Foreskin keratinocyte (primary cell): ENCODE measurements at places on chromosomes 4 and X. TPM values are rescaled to one million over a fixed set of nuclear protein-coding genes. Genes with fewer than 3 reads are reported as not detected.

DNA sequence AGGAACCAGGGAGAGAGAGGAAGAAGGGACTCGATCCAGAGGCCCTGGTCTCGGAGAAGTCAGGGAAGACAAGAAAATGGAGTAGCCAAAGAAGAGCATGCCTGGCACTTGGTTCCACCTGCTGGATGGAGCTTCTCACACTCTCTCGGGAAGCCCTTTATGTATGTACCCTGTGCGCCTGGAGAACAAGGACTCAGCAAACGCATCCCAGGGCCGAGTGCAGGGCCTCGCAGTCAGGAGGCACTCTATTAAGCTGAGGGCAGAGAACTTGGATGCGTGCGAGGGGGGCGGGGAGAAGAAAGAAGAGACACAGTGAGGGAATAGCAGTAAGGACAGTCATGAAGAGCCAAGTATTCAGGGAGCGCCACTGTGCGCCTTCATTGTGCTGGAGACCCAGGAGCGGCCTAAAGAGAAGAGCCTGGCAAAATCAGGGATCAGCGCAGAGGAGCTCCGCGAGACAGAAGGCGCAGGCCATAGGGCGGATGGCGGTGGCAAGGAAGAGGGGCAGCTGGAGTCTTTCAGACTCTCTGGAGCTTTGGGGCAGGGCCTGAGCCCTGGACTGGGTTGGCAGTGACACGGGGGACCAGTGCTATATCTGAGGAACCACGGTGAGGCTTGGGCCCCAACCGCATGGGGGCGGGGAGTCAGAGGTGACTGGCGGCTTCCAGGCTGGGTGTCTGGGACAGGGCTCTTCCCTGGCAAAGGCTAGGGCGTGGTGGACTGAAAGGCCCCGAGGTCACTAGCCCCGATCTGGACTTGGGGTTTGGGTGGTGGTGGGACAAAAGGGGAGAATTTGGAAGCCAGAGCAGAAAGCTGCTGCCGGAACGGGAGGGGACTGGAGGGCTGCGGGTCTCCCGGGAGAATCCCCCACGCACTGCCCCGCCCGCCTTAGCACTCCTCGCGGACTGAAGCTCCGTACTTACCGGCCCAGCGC is 1.9 kb upstream of the SEPTIN6 start:
- DNase-seq = no peak

DNA sequence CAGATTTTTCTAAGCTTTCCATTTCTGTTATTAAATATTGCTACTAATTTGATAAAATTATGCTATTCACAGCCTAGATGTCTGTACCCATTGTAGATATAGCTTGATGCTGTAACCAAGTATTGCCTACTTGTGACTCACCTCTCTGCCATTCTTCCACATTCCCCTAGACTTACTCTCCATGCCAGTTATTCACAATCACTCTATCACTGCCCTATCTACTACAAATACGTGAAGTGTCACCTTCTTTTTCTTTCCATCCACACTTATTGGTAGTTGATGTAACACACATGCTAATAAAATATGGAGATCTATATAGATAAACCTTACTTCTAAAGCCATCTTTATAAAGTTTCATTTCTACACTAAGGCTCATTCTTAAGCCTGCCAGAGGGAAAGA is 179.4 kb upstream of the PACRGL start:
- peak; percentile 44 for DNase-seq

- no peak for DNase-seq
These were observed 41.0 kb downstream of the CEP44 start for GRCh38 chr4:174324725-174325124.

DNA sequence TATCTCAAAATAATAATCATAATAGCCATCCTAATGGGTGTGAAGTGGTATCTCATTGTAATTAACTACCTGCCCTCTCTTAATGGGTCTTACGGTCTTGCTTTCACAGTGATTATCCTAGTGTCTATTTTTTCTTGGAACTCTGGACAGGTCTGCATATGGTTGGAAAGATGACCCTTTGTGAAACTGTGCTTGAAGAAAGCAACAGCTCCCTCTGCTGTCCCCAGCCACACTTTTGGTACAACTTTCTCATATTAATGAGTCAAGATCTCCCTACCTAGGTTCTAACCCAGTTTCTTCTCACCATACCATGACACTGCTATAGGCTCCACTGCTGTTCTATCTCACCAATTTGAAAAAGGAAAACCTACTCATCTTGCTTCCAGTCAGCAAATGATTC is 2.4 kb downstream of the TFDP3 start:
- DNase-seq = peak; percentile 7

DNA sequence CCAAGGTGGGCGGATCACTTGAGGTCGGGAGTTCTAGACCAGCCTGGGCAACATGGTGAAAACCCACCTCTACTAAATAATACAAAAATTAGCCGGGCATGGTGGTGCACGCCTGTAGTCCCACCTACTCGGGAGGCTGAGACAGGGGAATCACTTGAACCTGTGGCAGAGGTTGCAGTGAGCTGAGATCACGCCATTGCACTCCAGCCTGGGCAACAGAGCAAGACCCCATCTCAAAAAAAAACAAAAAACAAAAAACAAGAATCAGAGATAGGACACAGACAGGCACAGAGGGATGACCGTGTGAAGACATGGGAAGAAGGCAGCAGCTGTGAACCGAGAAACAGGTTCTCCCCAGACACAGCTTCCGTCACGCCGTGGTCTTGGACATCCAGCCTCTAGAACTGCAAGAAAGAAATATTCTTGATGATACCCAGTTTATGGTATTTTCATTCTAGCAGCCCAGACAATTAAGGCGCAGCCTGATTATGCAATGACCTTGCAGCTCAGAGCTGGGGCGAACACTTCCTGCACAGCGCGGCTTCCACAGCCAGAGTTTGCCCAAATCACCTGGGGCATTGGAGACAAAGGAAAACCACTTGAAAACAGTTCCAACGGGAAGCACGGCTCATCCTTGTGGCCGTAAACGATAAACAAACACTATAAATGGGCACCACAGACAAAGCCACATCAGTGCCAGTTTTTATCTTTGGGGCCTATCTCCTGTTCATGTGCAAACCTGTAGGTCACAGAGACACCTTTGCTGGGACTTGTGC is 4.2 kb upstream of the ARSD start:
- peak; percentile 12 for DNase-seq

DNA sequence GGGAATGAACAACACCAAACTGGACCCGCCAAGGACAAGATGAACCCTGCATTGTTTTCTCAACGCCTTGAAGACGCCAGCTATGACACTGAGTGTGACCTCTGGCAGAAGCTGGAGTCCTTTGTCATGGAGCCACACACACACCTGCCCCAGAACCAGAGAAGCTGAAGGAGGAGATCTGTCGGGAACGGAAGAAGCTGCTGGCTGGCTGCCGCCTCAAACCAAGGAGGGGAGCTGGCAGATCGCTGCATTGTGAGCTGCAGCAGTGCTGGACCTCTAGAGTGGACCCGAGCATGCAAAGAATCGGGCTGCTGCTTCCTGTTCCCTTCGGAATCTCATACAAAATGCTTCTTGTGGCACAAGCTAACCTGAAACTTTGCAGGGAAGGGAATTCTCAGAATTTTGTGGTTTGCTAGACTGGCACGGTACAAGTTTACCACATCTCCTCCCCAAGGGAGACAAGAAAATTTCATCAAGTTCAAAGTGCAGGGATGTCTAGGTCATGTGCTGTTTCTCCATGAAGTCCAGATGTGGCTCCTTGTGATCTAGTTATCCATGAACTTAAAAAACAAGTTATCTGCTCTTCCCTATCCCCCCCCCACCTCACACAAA is 23.4 kb upstream of the GLRB start:
- DNase-seq = no peak

GRCh38 chr4:126004941-126005340 is 690.2 kb downstream of the FAT4 start:
- peak; percentile 19 for DNase-seq

- no peak for DNase-seq
These were observed 5.4 kb downstream of the STBD1 start for GRCh38 chr4:76311896-76312331.

DNA sequence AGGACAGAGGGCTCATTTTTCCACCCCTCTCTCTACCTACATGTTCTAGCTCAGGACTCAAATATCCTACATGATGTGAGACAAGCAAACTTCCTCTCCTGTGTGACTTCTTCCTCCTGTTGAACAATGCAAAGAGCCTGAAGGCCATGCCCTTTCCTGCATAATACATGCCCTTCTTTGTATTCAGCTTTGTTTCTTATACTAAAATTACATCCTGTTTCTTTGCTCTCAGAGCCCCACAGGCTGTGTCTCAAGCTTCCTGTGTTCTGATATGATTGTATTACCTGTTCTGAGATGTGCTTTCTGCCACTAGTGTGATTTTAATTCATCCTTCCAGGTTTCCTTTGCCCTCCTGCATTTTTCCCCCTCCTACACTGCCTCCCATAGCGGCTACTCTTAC is 166.4 kb upstream of the AFF2 start:
- no peak for DNase-seq

DNA sequence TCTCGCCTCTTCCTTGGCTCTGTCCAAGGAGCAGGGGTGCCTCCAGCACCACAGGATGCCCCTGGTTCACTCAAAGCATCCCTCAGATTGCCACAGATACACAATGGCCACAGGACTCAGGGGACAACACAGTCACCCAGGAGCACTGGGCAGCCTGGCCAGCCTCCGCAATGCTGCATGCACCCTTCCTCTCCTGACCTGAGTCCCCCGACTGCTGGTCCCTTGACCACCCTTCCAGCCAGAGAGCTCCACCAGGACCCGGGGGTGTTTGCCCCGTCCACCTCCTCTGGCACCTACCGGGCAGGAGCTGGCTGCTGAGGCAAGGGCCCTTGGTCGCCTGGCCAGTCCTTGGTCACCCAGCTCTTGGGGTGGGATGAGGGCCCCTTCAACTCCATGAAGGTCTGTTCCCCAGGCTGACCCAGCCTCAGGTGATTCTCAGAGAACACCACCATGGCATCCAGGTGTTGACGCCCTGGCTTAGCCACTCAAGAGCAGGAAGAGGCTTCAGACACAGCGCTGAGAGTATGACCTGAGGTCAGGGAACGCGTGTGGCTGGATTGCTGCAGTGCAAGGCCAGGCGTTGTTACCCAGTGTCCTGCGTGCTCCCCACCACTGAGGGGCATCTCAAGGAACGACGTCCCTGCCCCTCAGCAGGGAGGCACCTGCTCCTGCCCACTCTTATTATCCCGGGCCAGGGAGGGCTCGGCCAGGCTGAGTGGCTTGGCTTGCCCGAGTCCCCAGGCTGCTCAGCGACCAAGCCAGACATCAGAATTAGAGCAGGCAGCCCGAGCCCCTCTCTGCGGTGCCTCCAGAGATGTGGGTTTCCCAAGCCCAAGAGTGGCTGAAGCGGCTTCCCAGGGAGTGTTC is 10.2 kb downstream of the ADRA2C start:
- DNase-seq = no peak

DNA sequence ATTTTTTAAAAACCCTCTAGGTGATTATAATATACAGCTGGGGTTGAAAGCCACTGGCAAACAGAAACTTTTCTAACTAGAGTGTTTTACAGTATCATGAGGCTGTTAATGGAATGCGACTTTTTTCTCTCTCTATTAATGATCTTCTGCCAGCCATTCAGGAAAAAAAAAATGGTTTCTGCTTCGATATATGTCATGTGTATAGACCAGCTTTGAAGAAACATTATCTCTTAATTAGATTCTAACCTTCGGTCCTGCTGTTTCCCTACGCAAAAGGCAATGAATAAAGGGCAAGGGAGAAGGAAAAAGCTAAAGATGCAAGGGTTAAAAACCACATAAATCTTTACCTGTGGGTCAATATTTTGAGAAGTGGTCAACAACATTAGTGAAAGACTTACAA is 1662.1 kb upstream of the TENM3 start:
- DNase-seq = no peak

DNA sequence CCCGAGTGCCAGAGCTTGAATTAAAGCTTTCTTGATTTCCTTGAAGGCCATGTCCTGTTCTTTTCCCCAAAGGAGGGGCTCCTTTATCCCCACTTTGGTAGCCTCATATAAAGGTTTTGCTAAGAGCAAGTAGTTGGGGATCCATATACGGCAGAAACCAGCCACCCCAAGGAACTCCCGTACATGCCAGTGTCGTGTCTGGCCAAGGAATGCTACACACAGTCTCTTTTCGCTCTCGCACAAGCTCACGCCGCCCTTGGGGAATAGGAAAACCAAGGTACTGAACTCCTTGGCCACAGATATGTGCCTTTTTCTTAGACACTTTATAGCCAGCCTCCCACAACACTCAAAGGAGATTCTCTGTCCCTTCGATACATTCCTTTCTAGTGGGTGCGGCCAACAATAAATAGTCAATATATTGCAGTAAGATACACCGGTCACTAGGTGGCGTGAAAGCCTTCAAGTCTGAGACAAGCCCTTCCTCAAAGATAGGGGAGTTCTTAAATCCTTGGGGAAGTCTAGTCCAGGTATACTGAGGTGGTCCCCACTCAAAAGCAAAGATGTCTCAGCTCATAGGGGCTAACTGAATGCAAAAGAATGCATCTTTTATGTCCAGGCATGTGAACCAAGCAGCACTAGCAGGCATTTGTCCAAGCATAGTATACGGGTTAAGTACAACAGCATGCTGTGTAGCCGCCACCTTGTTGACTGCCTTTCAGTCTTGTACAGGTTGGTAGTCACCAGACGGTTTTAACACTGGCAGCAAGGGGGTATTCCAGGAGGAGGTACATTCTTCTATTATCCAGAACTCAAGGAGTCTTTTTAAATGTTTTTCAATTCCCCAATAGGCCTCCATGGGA is 57.8 kb upstream of the XAGE1B start:
- peak; percentile 3 for DNase-seq

DNA sequence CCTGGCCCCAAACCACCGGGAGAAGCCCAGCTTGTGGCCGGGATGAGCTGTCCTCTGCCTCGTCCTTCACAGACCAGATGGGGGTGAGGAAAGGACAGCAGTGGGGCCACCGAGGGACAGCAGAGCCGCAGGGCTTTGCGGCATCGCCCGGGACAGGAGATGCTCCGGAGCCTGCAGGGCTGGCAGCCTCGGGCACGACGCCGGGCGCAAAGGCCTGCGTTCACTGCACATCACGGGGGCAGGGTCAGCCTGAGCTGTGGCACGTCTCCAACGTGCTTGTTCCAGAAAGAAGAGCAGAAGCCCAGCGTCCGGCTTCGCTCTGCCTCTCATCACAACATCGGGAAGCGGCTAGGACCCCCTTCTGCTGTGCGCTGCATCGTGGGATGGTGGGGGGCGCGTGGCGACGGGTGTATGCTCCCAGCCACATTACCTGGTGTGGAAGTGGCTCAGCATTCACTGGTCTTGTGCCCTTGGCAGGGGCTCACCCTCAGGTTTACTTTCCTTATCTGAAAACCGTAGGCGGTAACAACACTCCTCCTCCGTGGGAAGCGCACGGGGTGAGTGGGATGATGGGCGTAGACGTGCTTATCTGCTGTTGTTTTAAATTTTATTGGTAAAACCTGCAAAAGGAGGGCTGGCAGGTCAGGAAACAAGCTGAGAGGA is 7.4 kb downstream of the TADA2B start:
- DNase-seq = no peak

APELA gene
- not detected in 2 replicates for polyA plus RNA-seq

ZNF157 gene
- 0.07 TPM in 1 of 2 replicates, not detected in the other for polyA plus RNA-seq

NUDT10 gene
- 0.32 and 0.40 TPM in 2 replicates for polyA plus RNA-seq
